ENCODE measurements at places on chromosomes 12 and 14.

GRCh38 chr12:11812586-11813437 is 163.3 kb downstream of the ETV6 start:
- DNase-seq = no peak

- peak; percentile 22 for DNase-seq
Observed at GRCh38 chr12:47276621-47277309, 197.0 kb upstream of the AMIGO2 start.

DNA sequence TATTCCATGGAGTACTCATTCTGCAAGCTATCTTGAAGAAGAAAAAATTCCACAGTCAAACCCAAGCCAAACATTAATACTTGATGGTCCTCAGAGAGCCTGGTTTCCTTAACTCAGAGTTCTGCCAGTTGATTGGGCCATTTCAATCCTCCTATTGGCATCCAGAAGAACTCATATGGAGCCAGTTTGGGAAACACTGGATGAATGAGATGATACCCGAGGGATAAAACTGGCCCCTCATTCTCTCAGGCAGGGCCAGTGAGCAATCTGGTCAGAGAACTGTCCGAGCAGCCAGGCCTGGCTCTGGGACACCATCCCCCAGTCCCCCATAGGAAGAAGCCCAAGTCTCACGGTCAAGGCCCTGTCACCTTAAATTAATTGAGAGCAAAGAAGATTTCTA is 48.8 kb downstream of the NUAK1 start:
- no peak for DNase-seq

- no peak for DNase-seq
Observed at GRCh38 chr12:57139796-57140649, 7.4 kb downstream of the LRP1-AS start.

DNA sequence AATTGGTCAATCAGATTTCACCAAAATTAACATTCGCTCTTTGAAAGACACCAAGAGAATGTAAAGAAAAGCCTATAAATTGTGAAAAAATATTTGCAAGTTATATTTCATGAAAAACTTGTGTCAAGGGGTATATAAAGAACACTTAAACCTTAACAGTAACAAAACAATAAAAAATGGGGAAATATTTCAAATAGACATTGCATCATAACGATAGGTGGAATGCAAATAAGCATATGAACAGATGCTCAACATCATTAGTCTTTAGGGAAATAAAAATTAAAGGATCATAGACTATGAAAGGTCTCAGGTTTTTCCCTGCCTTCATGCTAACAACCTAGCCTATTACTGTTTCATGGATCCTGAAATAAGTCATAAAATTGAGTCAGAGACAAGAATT is 64.3 kb downstream of the COCH start:
- no peak for DNase-seq

All from stimulated activated CD8-positive, alpha-beta memory T cell treated with anti-CD3 and anti-CD28 coated beads, Interleukin-4, amount 100 ng/mL, for 24 hours (primary cell).